PC-9 (cell line): ENCODE measurements at places on chromosomes 4 and X.

DNA sequence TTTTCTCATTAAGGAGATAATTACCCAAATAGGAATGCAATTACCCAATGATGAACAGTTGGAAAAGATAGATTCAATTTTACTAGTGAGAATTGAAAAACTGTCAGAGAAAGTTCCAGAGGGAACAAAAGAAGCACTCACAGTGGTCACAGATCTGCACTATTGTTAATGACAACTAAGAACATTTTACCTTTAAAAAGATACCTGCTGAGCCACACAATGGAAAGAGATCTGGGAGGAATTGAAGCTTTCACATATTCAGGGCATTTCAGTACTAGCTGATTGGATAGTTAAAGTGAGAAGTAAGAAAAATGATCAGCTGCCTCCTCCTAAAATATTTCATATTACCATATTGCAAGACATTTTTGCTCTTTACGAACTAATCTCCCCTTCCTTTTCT is 1822.2 kb downstream of the STIM2 start:
- H3K4me1 ChIP-seq, result no peaks in the 10 kb centered on the region
- no peaks in the 10 kb centered on the region for H3K27me3 ChIP-seq
- DNase-seq, result no peak
- H3K36me3 ChIP-seq, result no peaks in the 10 kb centered on the region

DNA sequence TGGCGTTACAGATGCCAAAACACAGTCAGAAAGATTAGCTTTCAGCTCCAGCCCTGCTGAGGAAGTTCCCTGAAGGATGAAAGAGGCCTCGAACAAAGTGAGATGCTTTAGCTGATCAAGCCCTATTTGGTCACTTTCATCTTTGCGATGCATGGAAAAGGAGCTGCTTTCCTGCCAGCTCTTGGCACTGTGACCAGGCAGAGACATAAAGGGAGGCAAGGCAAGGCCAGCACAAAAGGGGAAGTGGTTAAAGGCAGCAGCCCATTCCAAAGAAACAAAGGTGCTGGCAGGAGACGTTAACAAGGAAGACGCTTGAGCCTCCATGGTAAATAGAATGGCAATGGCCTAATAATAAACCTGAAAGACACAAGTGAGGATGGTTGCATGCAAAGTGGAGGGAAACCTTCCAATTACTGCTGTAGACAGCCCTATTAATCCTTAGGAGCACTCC is 617.1 kb upstream of the INTU start:
- H3K27me3 ChIP-seq, result no peaks in the 10 kb centered on the region
- H3K4me1 ChIP-seq, result no peaks in the 10 kb centered on the region
- H3K27ac ChIP-seq, result no peak overlapping the region
- DNase-seq, result no peak

- DNase-seq, result no peak
- peaks cover 9% of the 10 kb centered on the region for H3K4me1 ChIP-seq
- no peak overlapping the region for H3K4me3 ChIP-seq
Measured at GRCh38 chr4:150950657-150951288, 64.3 kb downstream of the LRBA start.

- no peak overlapping the region for H3K27ac ChIP-seq
- H3K36me3 ChIP-seq, result no peaks in the 10 kb centered on the region
- no peaks in the 10 kb centered on the region for H3K27me3 ChIP-seq
- H3K4me1 ChIP-seq, result no peaks in the 10 kb centered on the region
- H3K4me3 ChIP-seq, result no peak overlapping the region
Measured at GRCh38 chrX:147476008-147476407, 435.7 kb upstream of the FMR1 start.

- no peak overlapping the region for H3K27ac ChIP-seq
- DNase-seq, result no peak
- H3K4me1 ChIP-seq, result no peaks in the 10 kb centered on the region
- no peaks in the 10 kb centered on the region for H3K27me3 ChIP-seq
- no peak overlapping the region for H3K4me3 ChIP-seq
- H3K36me3 ChIP-seq, result no peaks in the 10 kb centered on the region
Measured at GRCh38 chr4:15719506-15719905, 16.6 kb downstream of the BST1 start.

- H3K4me3 ChIP-seq, result no peak overlapping the region
- no peaks in the 10 kb centered on the region for H3K4me1 ChIP-seq
- DNase-seq, result no peak
- no peaks in the 10 kb centered on the region for H3K27me3 ChIP-seq
Measured at GRCh38 chr4:124386163-124386562, 326.4 kb downstream of the ANKRD50 start.

- H3K36me3 ChIP-seq, result peaks cover 4% of the 10 kb centered on the region; the same call in 1 of the 2 replicates
- H3K4me1 ChIP-seq, result peaks cover 9% of the 10 kb centered on the region
- H3K4me3 ChIP-seq, result no peak overlapping the region
- H3K27ac ChIP-seq, result no peak overlapping the region
- H3K27me3 ChIP-seq, result no peaks in the 10 kb centered on the region
Measured at GRCh38 chr4:76729980-76730379, 168.0 kb downstream of the SOWAHB start.

GRCh38 chr4:163404580-163404979 is 60.9 kb downstream of the NPY5R start:
- H3K36me3 ChIP-seq, result no peaks in the 10 kb centered on the region
- no peak overlapping the region for H3K27ac ChIP-seq
- H3K4me1 ChIP-seq, result no peaks in the 10 kb centered on the region
- no peaks in the 10 kb centered on the region for H3K27me3 ChIP-seq
- H3K4me3 ChIP-seq, result no peak overlapping the region
- no peak for DNase-seq

- no peaks in the 10 kb centered on the region for H3K4me1 ChIP-seq
- H3K36me3 ChIP-seq, result no peaks in the 10 kb centered on the region
- H3K27ac ChIP-seq, result no peak overlapping the region
- no peaks in the 10 kb centered on the region for H3K27me3 ChIP-seq
- no peak overlapping the region for H3K4me3 ChIP-seq
- DNase-seq, result no peak
Measured at GRCh38 chrX:370963-371745, 15.6 kb downstream of the PPP2R3B start.

- H3K27me3 ChIP-seq, result 0 out of 2 replicates have a peak, but pooled peaks cover under 1% of the 10 kb centered on the region
- no peak overlapping the region for H3K4me3 ChIP-seq
- H3K4me1 ChIP-seq, result no peaks in the 10 kb centered on the region
- H3K27ac ChIP-seq, result no peak overlapping the region
- no peaks in the 10 kb centered on the region for H3K36me3 ChIP-seq
- DNase-seq, result no peak
Measured at GRCh38 chrX:148541584-148541940, 41.1 kb downstream of the AFF2 start.

DNA sequence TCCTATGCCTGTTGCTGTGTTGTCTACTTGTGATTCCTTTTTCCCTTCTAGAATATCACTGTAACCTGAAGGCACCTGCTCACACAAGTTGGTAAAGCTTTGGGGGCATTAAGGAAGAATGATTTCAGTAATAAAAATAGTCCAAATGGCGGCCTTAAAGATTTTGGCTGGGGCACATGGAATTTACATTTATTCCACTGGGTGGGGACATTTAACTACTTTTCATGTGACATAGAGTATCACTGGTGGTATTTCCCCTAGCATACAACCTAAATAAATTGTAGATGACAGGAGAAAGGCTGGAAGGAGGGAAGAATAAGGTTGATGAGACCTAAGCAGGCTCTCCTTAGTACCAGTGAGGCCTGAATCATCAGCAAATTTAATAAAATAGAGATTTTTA is 121.8 kb upstream of the EDA2R start:
- no peak overlapping the region for H3K27ac ChIP-seq
- H3K36me3 ChIP-seq, result no peaks in the 10 kb centered on the region
- H3K4me1 ChIP-seq, result no peaks in the 10 kb centered on the region
- no peaks in the 10 kb centered on the region for H3K27me3 ChIP-seq
- no peak for DNase-seq
- no peak overlapping the region for H3K4me3 ChIP-seq

DNA sequence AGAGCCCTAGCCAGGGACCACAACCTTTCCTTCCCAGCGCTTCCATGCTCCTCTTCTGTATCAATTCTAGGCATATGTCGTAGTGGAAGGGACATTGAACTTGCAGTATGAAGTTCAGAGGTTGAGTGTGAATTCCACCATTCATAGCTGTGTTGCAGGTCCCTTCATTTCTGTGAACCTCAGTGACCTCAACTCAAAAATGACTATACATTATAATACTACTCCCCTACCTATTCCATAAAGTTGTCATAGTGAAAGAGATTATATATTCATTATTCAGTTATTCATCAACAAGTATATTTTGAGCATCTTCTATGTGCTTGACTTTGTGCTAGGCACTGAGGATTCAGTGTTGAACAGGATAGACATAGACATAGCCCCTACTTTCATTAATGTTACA is 28.0 kb downstream of the SH3BGRL start:
- H3K27ac ChIP-seq, result no peak overlapping the region
- no peaks in the 10 kb centered on the region for H3K27me3 ChIP-seq
- no peak for DNase-seq
- H3K4me1 ChIP-seq, result no peaks in the 10 kb centered on the region

DNA sequence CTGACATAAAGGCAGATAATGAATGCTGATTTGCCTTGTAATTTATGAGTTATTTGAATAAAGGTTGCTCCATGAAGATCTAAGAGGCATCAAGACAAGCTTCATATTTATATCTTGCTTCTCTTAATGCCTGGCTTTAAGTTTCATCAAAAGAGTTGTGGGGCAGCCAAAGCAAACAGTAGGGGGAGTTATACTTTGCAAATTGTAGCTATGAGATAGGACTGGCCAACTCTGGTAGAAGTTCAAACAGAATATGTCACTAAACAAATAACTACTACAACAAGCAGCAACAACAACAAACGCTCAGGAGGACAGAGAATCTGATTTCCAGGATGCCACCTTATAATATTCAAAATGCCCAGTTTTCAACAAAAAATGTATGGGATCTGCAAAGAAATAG is 69.1 kb upstream of the PLAC1 start:
- H3K27ac ChIP-seq, result no peak overlapping the region
- H3K4me3 ChIP-seq, result no peak overlapping the region
- peak; percentile 67 for DNase-seq
- peaks cover 21% of the 10 kb centered on the region for H3K4me1 ChIP-seq
- no peaks in the 10 kb centered on the region for H3K27me3 ChIP-seq

- H3K4me1 ChIP-seq, result no peaks in the 10 kb centered on the region
- H3K27me3 ChIP-seq, result no peaks in the 10 kb centered on the region
- no peak for DNase-seq
- H3K4me3 ChIP-seq, result no peak overlapping the region
- no peak overlapping the region for H3K27ac ChIP-seq
- no peaks in the 10 kb centered on the region for H3K36me3 ChIP-seq
Measured at GRCh38 chrX:118614150-118614549, 113.3 kb upstream of the IL13RA1 start.

DNA sequence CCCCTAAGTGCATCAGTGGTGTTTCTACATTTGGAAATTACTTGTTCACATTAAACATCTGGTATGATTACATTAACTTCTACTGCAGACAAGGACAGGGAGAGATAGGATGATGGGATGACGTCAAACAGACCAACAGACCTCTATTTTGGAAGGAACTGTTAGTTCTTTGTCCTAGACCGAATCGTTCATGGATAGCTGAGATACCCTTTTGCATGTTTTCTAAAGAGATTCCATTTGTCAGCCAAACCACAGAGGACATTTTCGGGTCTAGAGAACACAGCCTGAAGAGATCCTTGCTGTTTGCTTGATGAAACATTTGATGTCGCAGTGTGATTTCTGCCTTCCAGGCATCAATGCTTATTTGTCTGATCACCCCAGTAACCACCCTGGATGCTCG is 27.7 kb downstream of the CHST7 start:
- H3K27me3 ChIP-seq, result no peaks in the 10 kb centered on the region
- H3K36me3 ChIP-seq, result no peaks in the 10 kb centered on the region
- H3K27ac ChIP-seq, result no peak overlapping the region
- no peak for DNase-seq
- H3K4me3 ChIP-seq, result no peak overlapping the region
- H3K4me1 ChIP-seq, result no peaks in the 10 kb centered on the region

GRCh38 chrX:1500701-1501624 is 36.0 kb downstream of the P2RY8 start:
- H3K4me1 ChIP-seq, result no peaks in the 10 kb centered on the region
- H3K4me3 ChIP-seq, result no peak overlapping the region
- H3K36me3 ChIP-seq, result no peaks in the 10 kb centered on the region
- H3K27me3 ChIP-seq, result no peaks in the 10 kb centered on the region
- DNase-seq, result no peak
- no peak overlapping the region for H3K27ac ChIP-seq

DNA sequence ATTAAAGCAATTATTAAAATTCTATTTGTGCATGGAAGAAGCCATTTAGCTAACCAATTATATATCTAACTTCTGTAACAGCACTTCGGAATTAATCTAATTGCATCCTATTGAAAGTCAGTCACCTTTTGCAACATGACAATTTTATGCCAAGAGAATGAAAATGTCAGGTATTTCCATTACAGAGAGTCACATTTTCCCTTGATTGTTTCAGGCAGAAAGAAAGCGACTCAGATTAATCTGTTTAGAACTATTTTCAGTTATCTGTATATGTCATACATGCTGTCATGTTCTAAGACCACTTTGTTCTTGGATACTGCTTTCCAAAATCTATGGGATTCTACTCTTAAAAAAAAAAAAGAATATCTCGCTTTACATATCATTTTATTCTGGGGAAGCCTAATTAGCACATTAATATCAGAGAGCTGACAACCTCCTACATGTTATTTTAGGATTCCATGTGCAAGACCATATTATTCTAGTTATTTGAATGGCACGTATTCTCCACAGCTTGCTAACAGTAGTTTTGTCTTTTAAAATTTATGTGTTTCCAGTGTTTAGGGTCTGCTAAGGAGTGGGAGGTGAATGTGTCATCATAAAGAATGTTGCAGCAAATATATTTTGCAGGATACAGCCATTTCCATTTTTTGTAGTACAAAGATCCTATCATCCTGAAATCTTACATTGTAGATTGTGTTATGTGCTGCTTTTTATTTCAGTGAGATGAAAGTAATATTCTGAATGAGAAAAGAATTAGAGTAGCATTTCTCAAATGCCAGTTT is 31.7 kb downstream of the GALNT7 start:
- H3K4me1 ChIP-seq, result no peaks in the 10 kb centered on the region
- no peak overlapping the region for H3K4me3 ChIP-seq
- no peaks in the 10 kb centered on the region for H3K27me3 ChIP-seq
- DNase-seq, result no peak
- H3K27ac ChIP-seq, result no peak overlapping the region

DNA sequence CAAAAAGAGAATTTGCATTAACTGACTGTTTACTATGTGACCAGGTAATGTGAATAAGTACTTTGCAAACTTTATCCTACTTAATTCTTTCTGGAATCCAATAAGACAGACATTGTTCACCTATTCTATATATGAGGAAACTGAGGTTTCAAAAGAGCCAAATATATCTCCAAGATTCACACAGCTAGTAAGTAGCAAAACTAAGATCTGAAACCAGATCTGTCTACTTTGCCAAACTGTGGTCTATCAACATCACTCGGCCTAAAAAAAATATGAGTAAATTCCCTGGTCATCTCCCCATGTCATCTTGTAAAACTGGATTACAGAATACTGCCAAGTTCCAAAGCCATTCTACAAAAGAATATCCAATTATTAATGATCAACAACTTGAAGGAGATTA is 52.8 kb downstream of the ANAPC10 start:
- no peaks in the 10 kb centered on the region for H3K27me3 ChIP-seq
- no peak overlapping the region for H3K4me3 ChIP-seq
- DNase-seq, result no peak
- no peak overlapping the region for H3K27ac ChIP-seq
